ENCODE measurements at places on chromosomes 11 and 22. TPM values are rescaled to one million over a fixed set of nuclear protein-coding genes. Genes with fewer than 3 reads are reported as not detected.

DNA sequence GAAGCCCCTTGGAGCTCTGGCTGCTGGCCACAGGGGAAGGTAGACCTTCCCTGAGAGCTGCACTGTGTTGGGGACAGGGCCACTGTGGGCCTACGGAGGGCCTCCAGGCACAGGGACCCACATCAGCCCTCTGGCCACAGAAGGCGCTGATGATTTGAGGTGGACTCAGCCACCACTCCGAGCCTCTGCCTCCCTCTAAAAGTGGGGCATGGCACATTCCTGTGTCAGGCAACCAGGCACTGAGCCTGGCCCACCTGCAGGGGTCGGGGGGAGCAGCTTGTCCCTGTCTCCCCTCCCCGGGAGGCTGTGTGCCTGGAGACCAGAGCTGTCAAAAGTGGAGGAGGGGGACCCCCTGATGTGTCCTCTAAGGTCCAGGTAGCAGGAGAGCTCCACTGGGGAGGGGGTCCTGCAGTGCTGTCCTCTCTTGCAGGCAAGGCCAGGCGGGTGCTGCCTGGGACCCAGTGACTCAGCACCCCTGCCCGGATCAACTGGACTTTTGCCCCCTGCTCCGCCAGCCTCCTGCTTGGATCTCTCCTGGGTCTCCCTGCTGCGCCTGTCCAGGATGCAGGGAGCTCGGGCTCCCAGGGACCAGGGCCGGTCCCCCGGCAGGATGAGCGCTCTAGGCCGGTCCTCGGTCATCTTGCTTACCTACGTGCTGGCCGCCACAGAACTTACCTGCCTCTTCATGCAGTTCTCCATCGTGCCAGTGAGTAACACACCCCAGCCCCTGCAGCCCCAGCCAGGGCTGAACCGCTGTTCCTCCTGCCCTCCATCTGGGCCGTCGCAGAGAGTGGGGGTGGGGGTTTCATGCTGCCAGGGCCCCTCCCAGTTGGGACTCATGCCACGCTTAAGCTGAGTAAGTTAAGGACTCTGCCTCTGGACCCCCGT, 17.5 kb upstream of the CDKN1C start:
- no peak overlapping the region for H3K27ac ChIP-seq
- peak overlapping the region; percentile 71 for H3K4me3 ChIP-seq
- no peaks in the 10 kb centered on the region for H3K27me3 ChIP-seq

DNA sequence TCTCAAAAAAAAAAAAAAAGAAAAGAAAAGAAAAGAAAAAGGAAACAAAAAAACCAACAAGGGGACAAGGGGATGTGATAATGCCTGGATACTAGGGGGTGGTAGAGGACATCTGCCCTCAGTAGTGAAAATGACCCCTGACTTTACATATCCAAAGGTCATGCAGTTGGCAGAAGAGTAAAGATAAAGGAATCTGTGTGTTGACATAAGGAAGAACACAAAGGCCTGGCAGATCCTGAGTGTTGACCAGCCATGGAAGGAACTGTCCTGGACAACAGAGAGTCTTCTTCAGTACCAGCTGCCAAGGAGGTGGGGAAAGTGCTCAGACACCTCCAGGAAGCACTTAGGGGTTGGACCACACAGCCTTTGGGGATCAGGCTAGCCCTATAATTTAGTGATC, 12.6 kb downstream of the SLC43A1 start:
- H3K27ac ChIP-seq = no peak overlapping the region
- no peaks in the 10 kb centered on the region for H3K36me3 ChIP-seq
- H3K4me1 ChIP-seq = peaks cover 11% of the 10 kb centered on the region

Gene BARX2
- not detected for total RNA-seq

- no peak overlapping the region for H3K4me3 ChIP-seq
- H3K4me1 ChIP-seq = peaks cover 6% of the 10 kb centered on the region
- no peak for DNase-seq
- no peaks in the 10 kb centered on the region for H3K27me3 ChIP-seq
- peak overlapping the region; percentile 35 for H3K27ac ChIP-seq
- no peaks in the 10 kb centered on the region for H3K36me3 ChIP-seq
Measured at GRCh38 chr22:37242395-37242918, 1.6 kb downstream of the RAC2 start.

GRCh38 chr11:40921246-40921645, 538.2 kb downstream of the LRRC4C start:
- no peaks in the 10 kb centered on the region for H3K36me3 ChIP-seq
- no peaks in the 10 kb centered on the region for H3K27me3 ChIP-seq
- no peak overlapping the region for H3K27ac ChIP-seq
- H3K4me1 ChIP-seq = peaks cover 4% of the 10 kb centered on the region
- no peak for DNase-seq
- H3K4me3 ChIP-seq = no peak overlapping the region

Gene PGA5
- not detected for total RNA-seq
